ENCODE measurements at places on chromosomes 1 and 21.

GRCh38 chr1:201020721-201021629 is 2.5 kb downstream of the KIF21B start:
- no peak for DNase-seq

- DNase-seq = no peak
These were observed 44.6 kb downstream of the COQ8A start for GRCh38 chr1:226984521-226985238.

DNA sequence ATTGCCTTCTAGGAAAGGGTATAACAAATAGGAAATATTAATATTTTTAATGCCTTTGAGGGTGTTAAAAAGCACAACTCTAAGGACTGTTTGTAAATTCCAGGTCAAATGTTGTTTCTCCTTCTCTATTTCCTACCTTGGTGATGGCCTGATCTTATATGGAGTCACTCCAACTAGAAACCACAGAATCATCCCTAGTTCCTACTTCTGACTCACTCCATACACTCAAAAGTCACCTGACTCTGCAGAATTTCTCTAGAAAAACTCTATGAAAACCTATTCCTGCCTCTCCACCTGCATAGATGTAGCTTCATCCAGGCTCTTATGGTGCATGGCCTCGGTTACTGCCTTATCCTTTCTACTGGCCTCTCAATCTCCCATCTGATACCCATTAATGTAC is 14.5 kb downstream of the RGS4 start:
- no peak for DNase-seq

DNA sequence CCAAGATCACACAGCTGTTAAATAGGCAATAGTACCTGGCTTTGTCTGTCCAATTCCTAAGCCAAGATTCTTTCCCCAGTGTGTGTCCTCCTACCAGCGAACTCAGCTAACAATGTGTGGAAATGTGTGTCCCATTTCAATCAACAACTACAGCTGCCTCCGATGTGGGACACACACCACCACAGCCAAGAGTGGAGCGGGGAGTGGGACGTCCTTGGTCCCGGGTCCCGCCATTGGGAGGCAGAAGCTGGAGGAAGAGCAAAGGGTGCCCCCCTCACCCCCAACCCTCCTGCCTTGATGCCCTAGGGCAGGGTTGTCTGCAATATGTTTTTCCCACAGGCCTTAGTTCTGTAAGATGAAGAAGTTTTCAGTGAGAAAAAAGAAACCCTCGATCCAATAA is 265.4 kb upstream of the RAB4A start:
- DNase-seq = no peak

GRCh38 chr1:38476111-38476849 is 383.3 kb downstream of the RRAGC start:
- DNase-seq = no peak

GRCh38 chr1:85681087-85681486 is 27.1 kb downstream of the ZNHIT6 start:
- DNase-seq = no peak

- no peak for DNase-seq
These were observed 402.1 kb upstream of the B3GALT2 start for GRCh38 chr1:193588311-193589082.

DNA sequence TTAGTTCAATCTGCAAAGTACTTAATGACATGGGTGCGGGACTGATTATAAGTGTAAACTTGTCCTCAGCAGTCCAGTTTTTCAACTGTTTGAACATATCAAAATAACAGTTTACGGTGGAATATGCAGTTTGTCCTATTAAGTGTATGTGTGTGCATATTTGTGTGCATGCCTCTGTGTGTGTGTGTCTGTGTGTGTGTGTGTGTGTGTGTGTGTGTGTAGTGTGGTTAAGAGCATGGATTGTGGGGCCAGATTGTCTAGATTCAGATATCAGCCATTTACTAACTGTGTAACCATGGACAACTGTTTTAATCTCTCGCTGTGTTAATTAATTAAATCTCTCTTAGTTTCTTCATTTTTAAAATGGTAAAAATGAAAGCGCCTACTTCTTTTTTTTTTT is 39.0 kb downstream of the NEXN start:
- DNase-seq = no peak

GRCh38 chr1:104574620-104575019 is 824.9 kb downstream of the AMY1C start:
- no peak for DNase-seq

- no peak for DNase-seq
These were observed 78.8 kb downstream of the CCDC185 start for GRCh38 chr1:223472057-223472456.

- DNase-seq = no peak
These were observed 8.8 kb upstream of the GUCA2A start for GRCh38 chr1:42173155-42173933.

DNA sequence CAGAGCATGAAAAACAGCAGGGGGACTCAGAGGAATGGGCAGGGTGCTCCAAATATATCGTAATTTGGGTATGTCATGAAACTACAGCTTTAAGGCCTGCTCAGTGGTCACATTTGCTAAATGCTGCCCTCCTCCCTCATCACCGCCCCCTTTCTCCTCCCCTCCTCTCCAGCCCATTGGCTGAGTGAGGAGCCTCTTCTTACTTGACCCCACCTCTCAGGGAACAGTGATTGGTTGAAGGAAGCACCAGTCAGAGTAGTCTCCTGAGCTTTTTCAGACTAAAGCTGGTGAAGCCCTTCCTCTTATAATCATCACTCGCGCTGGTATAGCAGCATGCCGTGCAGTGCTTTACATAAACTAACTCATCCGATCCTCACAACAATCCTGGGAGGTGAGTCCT is 10.0 kb upstream of the TTC39A start:
- no peak for DNase-seq

DNA sequence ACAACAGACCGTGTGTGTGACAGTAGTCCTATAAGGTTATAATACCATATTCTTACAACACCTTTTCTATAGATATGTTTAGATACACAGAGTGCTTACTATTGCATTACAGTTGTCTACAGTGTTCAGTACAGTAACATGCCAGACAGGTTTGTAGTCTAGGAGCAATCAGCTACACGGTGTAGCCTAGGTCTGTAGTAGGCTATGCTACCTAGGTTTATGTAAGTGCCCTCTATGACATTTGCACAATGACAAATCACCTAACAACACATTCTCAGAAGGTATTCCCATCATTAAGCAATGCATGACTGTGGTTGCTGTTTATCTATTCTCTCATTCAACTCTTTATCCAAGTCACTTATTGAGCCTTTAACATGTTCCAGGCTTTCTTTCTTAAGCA is 1.8 kb upstream of the WLS start:
- no peak for DNase-seq

GRCh38 chr1:12132078-12132477 is 34.7 kb upstream of the TNFRSF1B start:
- DNase-seq = no peak

- no peak for DNase-seq
These were observed 667 bp upstream of the CYB561D1 start for GRCh38 chr1:109493227-109493626.

DNA sequence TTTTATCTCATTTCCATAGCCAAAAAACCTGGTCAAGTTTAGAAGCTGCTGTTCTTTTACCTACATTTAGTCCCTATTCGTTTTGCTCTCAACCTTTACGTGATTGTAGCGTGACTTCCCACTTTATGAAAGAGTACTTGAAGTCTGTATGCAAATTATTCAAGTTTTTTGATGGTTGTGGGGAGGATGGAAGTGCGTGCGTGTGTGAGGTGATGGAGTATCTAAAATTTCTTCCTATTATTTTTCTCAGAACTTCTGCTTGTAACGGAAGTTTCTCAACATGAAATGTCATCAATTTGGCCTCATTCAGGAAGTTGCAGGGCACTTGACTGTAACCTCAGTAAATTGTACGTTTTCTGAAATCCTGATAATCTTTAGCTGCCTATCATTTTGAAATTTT is 64.0 kb downstream of the SAMSN1 start:
- DNase-seq = no peak

- no peak for DNase-seq
These were observed 69.2 kb upstream of the GJA8 start for GRCh38 chr1:147833231-147833860.

- no peak for DNase-seq
These were observed 114.8 kb downstream of the DNAH14 start for GRCh38 chr1:225044258-225044657.
